A549 treated with GW870086 at 1 μM for 4 hours (cell line): ENCODE measurements at places on chromosomes 1 and 21. TPM values are rescaled to one million over a fixed set of nuclear protein-coding genes. Genes with fewer than 3 reads are reported as not detected.

Gene OPRD1
- 0.02 TPM in 3 of 5 replicates, not detected in the others for total RNA-seq

Gene APCS
- not detected in 5 replicates for total RNA-seq

Gene TMCC2
- total RNA-seq = 1.5 to 1.8 TPM (median 1.6 TPM) in 5 replicates

Gene TEX38
- not detected in 5 replicates for total RNA-seq

Gene ATP5PF
- total RNA-seq = 215 to 241 TPM (median 228 TPM) in 5 replicates

Gene ACKR1
- not detected in 5 replicates for total RNA-seq

Gene SYTL1
- total RNA-seq = 0.25 to 1.0 TPM (median 0.54 TPM) in 5 replicates

Gene TNNI3K
- 0.47 TPM in 1 of 5 replicates, not detected in the others for total RNA-seq

Gene GBP5
- 0.05 TPM in 1 of 5 replicates, not detected in the others for total RNA-seq

Gene DDAH1
- total RNA-seq = 6.2 to 8.1 TPM (median 7.0 TPM) in 5 replicates

Gene PADI1
- 1.2 to 2.4 TPM (median 1.4 TPM) in 5 replicates for total RNA-seq

Gene ATP1A4
- total RNA-seq = not detected in 5 replicates

Gene DAP3
- 107 to 131 TPM (median 117 TPM) in 5 replicates for total RNA-seq

Gene PGLYRP4
- not detected in 5 replicates for total RNA-seq

Gene POGZ
- total RNA-seq = 17.0 to 23.7 TPM (median 18.9 TPM) in 5 replicates

Gene FUBP1
- 91.6 to 121 TPM (median 111 TPM) in 5 replicates for total RNA-seq

Gene TRIM45
- total RNA-seq = 0.66 to 1.7 TPM (median 1.3 TPM) in 5 replicates

Gene ATAD3A
- total RNA-seq = 28.5 to 39.6 TPM (median 37.7 TPM) in 5 replicates

Gene GUCA2B
- total RNA-seq = not detected in 5 replicates

Gene ETV3
- 8.6 to 12.7 TPM (median 10.5 TPM) in 5 replicates for total RNA-seq
